ENCODE measurements at places on chromosomes 1 and 21.

GRCh38 chr1:232951180-232951579 is 769 bp downstream of the NTPCR start:
- DNase-seq: no peak

DNA sequence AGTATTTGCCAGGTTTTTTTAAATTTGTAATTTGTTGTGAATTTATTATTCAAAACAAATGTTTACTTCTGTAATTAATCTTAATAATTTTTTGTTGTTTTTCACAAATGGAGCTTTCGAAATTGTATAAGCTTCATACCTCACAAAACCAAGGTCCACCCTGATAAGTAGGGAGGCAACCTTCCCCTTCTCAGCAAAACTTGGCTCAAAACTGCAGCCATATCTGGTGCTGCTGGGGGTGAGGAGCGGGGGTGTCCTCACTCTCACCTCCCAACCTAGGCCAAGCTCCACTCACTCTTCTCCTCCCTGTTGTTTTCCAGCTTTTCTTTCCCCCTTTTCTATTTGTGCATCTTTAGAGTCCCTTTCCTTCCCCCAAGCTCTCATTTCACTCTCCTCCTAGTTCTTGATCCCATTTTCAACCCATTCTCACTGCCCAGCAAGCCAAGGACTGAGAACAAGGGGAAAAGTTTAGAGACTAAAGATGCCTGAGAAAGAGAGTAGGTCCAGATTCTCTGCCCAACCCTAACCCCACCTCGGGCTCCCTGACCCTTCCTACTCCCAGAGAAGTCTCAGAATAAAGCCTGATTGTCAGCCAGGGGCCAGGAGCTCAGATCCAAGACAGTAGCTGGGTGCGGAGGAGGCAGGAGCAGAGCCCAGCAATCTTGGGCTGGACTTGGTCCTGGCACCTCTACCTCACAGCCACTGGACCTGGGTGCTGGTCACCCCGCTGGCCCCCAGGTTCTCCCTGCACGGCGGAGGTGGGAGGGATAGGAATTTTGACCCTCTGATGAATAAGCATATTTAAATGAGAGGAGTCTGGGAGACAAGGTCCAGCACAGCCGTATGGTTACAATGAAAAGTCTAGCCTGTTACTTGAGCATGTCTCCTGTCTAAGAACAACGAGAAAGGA is 8.3 kb upstream of the CFAP45 start:
- DNase-seq: no peak

DNA sequence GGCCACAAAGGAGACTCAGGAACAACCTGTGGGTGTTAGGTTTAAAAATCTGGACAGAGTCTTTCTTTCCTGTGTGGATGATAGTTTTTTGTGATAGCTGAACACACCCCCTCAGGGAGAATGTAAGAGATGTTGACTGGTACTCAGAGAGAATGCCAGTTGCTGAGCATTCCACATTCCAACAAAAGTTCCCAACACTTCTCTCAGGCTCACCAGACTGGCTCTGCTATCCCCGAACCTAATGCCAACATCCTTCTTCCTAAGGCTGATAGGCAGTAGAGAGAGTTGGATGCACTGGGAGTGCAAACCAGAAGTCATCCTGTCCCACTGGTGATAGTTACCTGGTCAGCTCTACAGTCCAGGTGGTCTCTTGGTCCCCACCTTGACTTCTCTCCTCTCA is 28.7 kb upstream of the POU2F1 start:
- no peak for DNase-seq

DNA sequence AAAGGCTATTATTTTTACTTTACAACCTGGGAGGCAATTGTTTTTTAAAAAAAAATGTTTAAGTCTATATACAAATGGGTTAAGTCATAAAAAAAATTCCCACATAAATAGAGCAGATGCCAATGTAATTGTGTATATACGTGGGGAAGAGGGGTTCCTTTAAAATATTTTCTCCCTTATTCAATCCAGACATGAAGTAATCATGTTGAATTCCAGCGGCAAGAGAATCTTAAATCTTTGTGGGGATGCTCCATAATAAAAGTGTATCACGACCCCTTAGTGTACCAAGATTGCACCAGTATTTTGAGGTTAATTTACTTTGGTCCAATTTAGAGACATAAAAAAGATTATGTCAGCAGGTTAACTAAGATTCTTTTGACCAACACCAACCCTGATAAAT is 62.1 kb downstream of the ARID4B start:
- no peak for DNase-seq

DNA sequence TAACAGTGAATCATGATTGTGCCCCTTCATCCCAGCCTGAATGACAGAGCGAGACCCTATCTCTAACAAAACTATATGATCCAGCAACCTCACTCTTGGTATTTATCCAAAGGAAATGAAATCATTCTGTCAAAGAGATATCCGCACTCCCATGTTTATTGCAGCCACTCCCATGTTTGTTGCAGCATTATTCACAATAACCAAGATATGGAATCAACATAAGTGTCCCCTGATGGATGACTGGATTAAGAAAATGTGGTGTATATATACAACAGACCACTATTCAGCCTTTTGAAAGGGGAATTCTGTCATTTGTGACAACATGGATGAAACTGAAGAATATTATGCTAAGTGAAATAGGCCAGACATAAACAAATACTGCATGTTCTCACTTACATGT is 44.4 kb downstream of the TRMT1L start:
- no peak for DNase-seq

DNA sequence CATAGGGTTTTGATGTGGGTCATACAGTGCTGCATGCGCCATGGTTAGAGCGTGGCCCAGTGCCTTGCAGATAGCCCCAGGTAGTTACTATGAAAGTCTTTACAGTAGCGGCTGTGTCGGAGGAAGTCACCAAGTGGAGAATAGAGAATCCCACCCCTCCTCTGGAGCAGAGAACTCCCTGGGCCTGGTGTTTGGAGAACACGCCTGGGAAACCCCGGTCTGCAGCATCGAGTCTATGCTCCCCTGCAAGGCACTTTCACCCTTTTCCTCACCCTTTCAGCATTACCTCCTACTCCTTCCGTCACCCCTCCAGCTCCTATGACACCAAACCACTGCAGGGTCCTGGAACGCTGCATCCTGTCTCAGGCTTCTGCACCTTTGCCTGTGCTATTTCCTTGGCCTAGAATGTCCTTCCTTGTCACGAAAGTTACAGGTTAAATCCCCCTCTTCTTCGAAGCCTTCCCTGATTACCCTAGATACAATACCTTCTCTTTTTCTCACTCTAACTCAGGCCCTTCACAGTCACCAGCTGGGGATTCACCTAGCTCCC is 2.7 kb upstream of the SLC1A7 start:
- no peak for DNase-seq

- DNase-seq: no peak
Measured at GRCh38 chr1:2354511-2355372, 36.6 kb downstream of the MORN1 start.

GRCh38 chr1:147804942-147805723 is 44.7 kb upstream of the GJA5 start:
- no peak for DNase-seq

GRCh38 chr1:208221291-208221622 is 22.9 kb downstream of the PLXNA2 start:
- no peak for DNase-seq

DNA sequence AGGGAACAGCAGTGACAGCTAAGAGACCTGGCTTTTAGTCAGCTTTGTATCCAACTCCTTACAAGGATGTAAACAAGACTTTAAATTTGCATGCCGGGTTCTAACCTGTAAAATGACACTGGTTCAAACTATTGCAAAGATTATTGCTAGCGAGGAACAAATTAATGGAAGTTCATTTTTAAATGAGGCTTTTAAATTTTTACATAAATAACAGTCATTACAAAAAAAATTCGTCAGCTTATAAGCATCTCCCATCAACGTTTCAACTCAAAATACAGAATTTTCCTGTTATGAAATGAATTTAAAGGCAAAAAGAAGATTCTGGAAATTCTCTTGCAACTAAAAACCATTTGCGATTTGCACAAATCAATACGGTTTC is 668 bp downstream of the KIF14 start:
- DNase-seq: no peak

DNA sequence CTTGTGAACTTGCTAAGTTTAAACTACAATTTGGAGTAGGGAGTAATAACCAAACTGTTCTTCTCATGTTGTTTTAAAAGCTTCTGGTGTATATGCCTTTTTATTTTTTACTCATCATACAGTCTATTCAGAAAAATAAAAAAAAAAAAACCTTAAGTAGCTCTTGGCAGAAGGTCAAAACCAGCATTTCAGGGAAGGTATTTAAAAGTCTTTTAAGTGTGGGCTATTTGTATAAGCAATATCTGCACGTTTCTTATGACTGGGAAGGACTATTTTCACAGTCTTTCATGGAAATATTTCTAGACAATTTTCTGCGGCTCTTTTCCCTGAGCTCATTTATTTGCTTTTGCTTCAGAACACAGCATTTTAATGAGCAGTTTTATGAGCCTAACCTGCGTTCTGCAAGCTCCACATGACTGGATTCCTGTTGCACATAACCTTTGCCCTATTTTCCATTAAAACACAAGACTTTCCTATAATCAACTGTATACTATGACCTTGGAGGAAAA is 60.9 kb upstream of the C1orf105 start:
- no peak for DNase-seq

GRCh38 chr1:229296541-229296941 is 25.6 kb downstream of the RAB4A start:
- no peak for DNase-seq

GRCh38 chr1:84146411-84147032 is 2.5 kb downstream of the PRKACB start:
- DNase-seq: no peak

DNA sequence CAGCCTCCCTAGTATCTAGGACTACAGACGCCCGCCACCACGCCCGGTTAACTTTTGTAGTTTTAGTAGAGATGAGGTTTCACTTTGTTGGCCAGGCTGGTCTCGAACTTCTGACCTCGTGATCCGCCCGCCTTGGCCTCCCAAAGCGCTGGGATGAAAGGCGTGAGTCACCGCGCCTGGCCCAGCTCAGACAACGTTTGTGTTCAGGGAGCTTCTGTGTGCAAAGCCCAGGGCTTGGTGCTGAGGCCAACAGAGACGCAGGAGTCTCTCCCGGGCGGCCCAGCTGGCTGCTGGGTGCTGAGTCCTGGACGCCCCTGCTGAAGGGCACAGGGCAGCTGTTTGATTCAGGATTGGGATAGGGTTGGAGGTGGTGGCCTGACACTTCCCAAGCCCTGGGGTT is 3.0 kb downstream of the PRKCZ start:
- DNase-seq: no peak

GRCh38 chr1:64194168-64195080 is 9.0 kb upstream of the UBE2U start:
- DNase-seq: no peak

DNA sequence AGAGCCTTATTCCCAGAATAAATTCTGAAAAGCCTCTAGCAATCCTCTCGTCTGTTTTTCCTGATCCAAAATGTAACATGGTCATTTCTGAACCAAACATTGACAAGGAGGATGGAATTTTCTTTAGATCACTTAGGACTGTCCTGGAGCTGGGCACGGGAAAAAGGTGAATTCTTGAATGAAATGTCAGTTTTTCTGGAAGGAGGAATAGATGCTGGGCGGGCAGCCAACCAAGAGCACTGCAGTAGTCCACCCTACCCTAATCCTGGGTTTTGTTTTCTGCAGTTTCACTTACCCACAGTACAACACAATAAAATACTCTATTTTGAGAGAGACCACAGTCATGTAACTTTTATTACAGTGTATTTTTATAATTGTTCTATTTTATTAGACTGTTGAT is 20.9 kb downstream of the RIT1 start:
- DNase-seq: no peak

GRCh38 chr1:227889863-227890405 is 57.8 kb downstream of the WNT9A start:
- no peak for DNase-seq
